Astrocyte (in vitro differentiated cells and primary cell): ENCODE measurements at places on chromosomes 5 and 9. TPM values are rescaled to one million over a fixed set of nuclear protein-coding genes. Genes with fewer than 3 reads are reported as not detected.

DNA sequence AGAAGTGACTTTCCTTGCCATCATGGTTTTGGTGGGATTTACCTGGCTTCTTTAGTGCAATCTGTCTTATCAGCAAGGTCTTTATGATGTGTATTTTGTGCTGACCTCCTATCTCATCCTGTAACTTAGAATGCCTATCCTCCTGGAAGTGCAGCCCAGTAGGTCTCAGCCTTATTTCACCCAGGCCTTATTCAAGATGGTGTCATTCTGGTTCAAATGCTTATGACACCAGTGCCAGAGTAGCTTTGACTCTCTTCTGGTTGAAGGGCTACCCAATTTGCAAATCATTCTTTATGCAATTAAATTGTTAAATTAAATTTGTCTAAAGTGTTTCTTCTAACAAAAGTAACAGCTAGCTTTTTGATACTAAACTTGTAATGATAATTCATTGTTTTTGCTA is 58.8 kb upstream of the PRDM9 start:
- H3K27ac ChIP-seq: no peak overlapping the region
- no peaks in the 10 kb centered on the region for H3K4me1 ChIP-seq
- no peaks in the 10 kb centered on the region for H3K36me3 ChIP-seq

- H3K4me1 ChIP-seq: no peaks in the 10 kb centered on the region
- no peak for DNase-seq
- no peak overlapping the region for H3K4me3 ChIP-seq
- H3K27me3 ChIP-seq: peaks cover 2% of the 10 kb centered on the region
Measured at GRCh38 chr5:158796812-158797497, 302.8 kb downstream of the EBF1 start.

GRCh38 chr9:35714579-35715252 is 17.3 kb downstream of the TLN1 start:
- no peak overlapping the region for H3K4me3 ChIP-seq
- no peak overlapping the region for H3K27ac ChIP-seq
- H3K4me1 ChIP-seq: no peaks in the 10 kb centered on the region

DNA sequence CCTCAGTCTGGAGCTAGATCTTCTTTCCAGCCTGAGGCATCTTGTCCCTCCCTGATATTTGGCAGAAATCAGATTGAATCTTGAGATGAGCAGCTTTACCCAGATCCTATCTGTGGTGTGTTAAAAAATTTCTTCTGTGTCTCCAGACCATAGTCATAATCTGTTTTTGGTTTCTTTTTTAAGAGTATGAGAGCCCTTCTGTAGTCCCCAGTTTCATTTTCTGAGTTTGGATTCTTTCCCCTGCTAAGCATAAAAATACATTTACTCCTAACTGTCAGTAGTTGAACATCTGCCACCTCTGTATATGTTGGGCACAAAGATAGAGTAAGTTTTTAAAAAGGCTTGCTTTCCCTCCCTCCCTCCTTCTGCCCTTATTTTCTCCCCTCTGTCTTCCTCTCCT is 137.7 kb downstream of the CNTLN start:
- no peaks in the 10 kb centered on the region for H3K36me3 ChIP-seq
- no peak for DNase-seq
- H3K27ac ChIP-seq: no peak overlapping the region
- H3K27me3 ChIP-seq: no peaks in the 10 kb centered on the region
- no peak overlapping the region for H3K4me3 ChIP-seq
- no peaks in the 10 kb centered on the region for H3K4me1 ChIP-seq

DNA sequence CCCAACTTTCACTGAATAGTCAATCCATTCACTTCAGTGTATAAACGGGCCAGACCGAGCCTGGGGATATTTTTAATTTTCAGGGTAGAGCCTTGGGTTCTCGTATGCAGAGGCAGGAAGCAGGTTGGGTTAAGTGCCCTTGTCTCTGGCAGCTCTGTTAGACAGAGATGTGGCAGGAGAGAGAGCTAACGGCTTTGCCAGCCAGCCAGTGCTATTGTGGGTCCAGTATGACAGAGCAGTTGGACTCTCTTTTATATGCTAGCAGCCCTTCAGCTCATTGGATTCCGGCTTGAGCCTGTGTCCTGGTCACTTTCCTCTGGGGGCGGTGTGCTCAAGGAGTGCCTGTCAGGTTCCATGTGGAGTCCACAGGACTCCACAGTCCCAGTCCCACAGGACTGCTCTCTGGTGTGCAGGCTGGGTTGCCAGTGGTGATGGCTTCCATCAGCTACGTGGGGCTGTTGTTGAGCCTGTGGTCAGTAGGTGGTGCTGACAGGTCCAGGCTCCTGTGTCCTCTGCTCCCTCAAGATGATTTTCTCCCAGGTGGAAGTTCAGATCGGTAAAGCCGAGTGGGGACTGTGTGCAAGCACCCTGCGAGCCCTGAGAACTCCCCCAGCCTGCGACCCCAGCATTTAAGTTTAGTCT is 14.3 kb downstream of the CLTA start:
- H3K27me3 ChIP-seq: no peaks in the 10 kb centered on the region
- no peak overlapping the region for H3K27ac ChIP-seq
- no peak overlapping the region for H3K4me3 ChIP-seq
- H3K36me3 ChIP-seq: peaks cover 71% of the 10 kb centered on the region

The EGFLAM gene
- 1.0 and 1.1 TPM in 2 replicates for total RNA-seq

- no peak overlapping the region for H3K4me3 ChIP-seq
- no peak for DNase-seq
- peaks cover 22% of the 10 kb centered on the region for H3K4me1 ChIP-seq
- H3K27me3 ChIP-seq: no peaks in the 10 kb centered on the region
- no peak overlapping the region for H3K27ac ChIP-seq
Measured at GRCh38 chr9:14301006-14301405, 12.9 kb downstream of the NFIB start.

The TLX3 gene
- total RNA-seq: not detected in 2 replicates

The RETREG1 gene
- total RNA-seq: 0.98 and 1.5 TPM in 2 replicates

DNA sequence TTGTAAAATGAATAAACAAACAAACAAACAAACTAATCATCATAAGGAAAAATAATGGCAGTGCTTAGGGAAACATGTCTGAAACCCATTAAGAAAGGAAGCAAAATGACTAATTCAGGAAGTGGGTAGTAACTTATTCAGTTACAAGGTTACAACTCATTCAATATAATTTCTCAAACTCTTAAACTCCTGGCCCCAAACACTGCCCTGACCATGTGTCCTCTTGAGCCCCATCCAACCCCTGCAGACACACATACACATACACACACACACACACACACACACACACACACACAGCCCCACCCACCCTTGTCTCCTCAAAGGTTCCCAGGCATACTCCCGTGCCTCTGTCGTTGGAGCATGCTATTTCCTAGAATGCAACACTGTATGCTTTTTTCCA is 193.9 kb downstream of the SEC61B start:
- no peak overlapping the region for H3K4me3 ChIP-seq
- peak; percentile 31 for DNase-seq
- H3K27ac ChIP-seq: no peak overlapping the region
- H3K4me1 ChIP-seq: no peaks in the 10 kb centered on the region
- no peaks in the 10 kb centered on the region for H3K36me3 ChIP-seq
